ENCODE measurements at places on chromosomes 1 and 21. TPM values are rescaled to one million over a fixed set of nuclear protein-coding genes. Genes with fewer than 3 reads are reported as not detected.

The TYW3 gene
- total RNA-seq, result 21.1 TPM

The ASAP3 gene
- total RNA-seq, result 93.9 TPM

The LAMC2 gene
- 0.91 TPM for total RNA-seq

The PGLYRP4 gene
- total RNA-seq, result not detected

The SMPDL3B gene
- total RNA-seq, result not detected

The TMPRSS2 gene
- total RNA-seq, result not detected

The KRTAP19-1 gene
- total RNA-seq, result not detected

The NEGR1 gene
- 50.3 TPM for total RNA-seq

GRCh38 chr1:240474133-240474614 is 137.8 kb downstream of the GREM2 start:
- DNase-seq, result no peak

DNA sequence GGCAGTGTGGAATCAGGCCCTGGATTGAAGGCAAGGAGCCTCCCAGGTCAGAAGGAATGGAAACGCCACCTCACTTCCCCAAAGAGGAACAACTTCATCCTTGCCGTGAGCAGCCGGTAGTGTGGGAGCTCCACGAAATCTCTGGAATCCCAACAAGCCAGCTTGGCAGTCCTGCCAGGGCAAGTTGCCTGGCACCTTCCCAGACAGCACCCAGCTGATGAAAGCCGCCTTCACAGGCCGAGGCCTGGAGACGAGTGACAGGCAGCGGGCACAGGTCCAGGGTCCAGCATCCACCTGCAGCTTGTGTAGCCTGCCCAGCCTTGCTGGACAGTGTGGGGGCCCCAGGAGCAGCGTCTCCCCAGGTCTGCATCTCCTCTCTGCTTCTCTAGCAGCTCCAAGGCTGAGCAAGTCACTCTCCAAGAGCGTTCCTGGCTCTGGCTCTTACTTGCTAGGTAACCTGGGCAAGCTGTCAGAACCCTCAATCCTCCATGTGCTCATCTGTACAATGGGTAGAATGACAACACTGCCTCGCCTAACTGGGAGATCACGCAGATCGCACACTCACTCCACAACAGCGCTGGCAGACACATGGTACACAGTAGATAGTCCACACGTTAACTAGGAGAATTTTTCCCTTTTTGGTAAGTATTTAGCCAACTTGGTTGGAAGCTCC is 43.0 kb downstream of the ACOT7 start:
- peak; percentile 69 for DNase-seq

DNA sequence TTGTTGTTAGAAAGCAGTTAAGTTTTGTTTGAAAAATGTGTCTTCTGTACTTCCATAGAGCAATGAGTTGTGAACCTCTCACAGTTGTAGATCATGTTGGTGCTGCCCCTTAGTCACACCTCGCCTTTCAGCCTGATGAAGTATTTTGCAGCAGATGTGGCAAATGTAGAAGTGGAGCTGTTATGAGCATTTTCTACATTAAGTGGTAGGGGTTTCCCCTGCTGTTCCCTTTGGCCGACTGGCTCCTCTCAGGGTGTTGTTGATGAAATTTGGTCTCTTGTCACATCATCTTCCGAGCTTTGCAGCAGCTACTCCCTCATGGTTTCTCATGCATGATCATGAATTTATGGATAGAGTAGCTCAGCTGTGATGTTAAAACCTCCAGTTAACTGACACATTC is 33.6 kb upstream of the DENND1B start:
- DNase-seq, result no peak

GRCh38 chr1:66644331-66644730 is 107.9 kb upstream of the DYNLT5 start:
- no peak for DNase-seq

DNA sequence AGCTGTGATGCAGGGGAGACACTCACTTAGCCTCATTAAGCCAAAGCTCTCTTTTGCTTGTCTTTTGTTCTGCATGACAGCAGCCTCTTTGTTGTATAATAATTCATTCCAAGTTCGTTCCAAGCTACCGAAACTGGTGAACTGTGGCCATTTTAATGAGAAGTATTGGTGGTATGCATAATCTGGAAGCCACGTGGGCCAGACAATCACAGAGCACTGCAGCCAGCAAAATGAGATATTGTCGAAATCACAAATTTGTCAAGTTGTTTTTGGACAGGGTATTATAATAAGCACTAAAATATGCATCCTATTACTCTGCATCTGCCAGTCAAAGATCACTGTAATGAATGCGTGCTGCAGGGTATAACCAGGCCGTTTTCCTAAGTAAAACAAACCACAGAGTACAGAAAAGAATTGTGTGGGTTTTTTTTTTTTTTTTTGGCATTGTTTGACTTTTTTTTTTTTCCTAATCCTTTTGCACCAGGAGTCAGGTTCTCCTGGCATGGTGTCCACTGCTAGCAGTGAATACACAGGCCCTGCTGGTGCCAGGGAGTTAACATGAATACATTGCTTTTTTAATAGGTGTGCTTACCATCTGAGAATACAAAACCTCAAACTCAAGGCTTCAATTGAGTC is 423.9 kb downstream of the PTBP2 start:
- no peak for DNase-seq

GRCh38 chr1:9755441-9755995 is 68.2 kb downstream of the CLSTN1 start:
- DNase-seq, result no peak

DNA sequence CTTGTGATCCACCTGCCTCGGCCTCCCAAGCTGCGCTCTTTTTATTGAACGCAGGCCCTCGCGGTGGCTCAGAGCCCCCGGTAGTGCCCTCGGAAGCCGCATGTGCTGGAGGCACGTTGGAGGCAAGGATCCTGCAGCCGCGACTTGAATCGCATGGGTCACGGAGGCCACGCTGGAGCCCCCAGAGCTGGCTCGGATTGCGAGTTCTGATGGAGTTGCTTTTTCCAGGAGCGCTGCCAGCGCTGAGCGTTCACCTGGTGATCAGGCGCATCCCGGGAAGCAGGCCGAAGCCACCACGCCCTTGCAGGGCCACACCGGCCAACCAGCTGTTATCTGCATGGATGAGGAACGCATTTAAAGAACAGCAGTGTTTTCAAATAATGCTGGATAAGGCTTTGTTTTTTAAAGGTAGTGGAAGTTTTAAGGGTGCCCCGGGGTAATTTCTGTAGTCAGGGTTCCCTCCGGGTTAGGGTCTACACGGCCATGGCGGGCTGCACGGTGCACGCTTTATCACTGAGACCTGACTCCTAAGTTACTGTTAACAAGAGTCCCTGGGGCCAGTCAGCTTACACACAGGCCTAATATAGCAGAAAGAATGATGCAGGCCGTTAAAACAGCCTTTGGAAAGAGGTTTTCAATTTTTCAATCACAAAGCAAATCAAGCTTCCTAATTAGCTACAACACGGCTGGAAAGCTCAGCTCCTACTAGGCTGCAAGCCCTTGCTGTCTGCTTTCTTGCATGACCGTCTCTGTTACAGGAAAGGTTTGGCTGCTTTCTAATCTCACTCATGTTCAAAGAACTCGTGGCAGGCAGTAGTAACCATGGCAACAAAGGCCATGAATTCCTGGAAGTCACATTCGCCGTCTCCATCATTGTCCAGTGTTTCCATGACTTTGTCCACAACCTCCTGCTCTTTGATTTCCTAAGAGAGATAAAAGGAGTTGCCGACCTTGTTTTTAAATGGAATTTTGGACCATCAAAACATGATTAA is 6.0 kb downstream of the S100B start:
- DNase-seq, result peak; percentile 53

- no peak for DNase-seq
Measured at GRCh38 chr1:239817276-239817675, 274.4 kb upstream of the FMN2 start.

DNA sequence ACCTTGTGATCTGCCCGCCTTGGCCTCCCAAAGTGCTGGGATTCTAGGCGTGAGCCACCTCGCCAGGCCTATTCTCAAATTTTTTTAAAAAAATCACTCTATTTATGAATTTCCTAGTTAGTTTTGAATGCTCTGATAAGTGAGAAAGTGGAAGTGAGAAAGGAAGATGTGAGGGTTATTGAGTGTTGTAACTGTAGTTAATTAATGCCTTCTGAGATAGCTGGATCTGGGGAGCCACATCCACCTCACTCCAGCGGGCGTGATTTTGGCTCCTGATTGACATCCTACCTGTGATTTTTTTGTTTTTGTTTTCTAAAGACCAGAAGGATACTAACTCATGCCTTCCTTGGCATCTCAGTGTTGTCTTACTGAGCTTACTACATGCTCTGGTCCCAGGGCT is 65.6 kb downstream of the ST3GAL3 start:
- no peak for DNase-seq

GRCh38 chr1:198024782-198025181 is 107.6 kb downstream of the LHX9 start:
- DNase-seq, result no peak

DNA sequence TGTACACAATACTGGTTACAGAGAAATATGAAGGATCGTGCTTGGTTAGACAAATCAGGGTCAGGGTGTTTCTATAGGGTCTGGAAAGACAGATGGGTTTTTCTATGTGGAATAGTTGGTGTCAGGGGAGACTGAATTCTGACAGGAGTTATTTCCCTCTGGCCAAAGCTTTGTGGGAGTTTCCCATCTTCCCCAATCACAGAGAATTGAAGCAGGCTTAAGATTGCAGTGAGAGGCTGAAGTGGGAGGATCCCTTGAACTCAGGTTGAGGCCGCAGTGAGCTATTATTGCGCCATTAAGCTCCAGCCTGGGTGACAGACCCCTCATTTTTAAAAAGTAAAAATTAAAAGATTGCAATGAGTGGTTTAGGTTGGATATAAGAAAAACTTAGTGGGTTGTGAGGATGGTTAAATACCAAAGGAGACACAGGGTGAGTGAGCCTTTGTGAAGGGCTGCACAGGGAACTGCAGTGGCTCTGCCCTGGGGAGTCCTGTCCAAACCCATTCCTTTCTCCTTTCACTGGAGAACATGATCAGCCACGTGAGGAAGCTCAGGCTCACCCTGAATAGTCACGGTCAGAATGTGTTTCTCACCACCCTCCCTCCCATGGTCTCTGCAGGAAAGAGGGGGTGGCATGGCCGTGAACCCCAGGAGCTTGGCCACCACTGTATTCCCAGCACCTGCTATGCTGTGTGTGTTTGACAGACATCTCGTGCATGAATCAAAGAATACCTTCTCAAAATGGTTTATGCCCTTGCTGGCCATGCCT is 101.2 kb downstream of the INTS7 start:
- no peak for DNase-seq

DNA sequence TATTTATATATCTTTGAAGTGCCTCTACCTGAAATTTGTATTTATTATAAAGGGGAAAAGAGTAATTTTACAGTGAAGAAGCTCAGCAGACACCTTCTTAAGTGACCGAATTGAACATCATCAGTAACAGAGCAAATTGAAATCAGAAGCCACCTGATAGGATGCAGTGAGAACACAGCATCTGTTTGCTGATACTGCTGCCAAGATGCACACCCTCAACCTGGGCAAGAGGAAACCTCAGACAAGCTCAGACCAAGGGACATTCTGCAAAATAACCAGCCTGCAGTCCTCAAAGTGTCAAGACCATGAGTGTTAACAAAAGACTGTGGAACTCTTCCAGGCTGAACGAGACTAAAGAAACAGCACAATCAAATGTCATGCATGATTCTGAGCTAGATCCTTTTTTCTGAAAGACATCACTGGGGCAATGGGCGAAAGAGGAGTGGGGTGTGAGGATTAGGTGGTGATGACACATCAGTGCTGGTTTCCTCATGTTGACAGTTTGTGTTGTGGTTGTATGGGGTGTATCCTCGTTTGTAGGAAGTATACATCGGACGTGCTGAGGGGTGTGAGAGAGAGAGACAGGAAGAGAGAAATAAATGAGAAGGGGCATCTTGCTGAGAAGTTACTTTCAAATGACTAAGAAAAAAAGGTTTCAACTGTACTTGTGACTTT is 103.7 kb downstream of the ABCA4 start:
- DNase-seq, result no peak

DNA sequence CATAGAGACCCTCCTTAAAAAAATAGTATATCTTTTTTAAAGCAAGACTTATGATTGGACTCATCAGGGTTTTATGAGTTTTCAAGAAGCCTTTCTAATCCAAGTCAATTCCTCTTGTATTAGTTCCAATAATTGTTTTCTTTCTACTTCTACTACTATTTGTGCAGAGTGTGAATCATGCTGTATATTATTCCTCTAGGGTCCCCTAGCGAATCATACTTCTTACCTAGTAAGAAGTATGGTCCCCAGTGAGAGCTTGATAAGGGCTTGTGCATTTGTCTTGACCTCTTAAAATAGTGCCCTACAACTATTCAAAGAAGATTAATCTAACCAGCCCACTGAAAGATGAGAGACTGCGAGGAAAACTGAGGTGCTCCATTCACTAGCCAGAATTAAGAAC is 715.7 kb upstream of the ZP4 start:
- no peak for DNase-seq

DNA sequence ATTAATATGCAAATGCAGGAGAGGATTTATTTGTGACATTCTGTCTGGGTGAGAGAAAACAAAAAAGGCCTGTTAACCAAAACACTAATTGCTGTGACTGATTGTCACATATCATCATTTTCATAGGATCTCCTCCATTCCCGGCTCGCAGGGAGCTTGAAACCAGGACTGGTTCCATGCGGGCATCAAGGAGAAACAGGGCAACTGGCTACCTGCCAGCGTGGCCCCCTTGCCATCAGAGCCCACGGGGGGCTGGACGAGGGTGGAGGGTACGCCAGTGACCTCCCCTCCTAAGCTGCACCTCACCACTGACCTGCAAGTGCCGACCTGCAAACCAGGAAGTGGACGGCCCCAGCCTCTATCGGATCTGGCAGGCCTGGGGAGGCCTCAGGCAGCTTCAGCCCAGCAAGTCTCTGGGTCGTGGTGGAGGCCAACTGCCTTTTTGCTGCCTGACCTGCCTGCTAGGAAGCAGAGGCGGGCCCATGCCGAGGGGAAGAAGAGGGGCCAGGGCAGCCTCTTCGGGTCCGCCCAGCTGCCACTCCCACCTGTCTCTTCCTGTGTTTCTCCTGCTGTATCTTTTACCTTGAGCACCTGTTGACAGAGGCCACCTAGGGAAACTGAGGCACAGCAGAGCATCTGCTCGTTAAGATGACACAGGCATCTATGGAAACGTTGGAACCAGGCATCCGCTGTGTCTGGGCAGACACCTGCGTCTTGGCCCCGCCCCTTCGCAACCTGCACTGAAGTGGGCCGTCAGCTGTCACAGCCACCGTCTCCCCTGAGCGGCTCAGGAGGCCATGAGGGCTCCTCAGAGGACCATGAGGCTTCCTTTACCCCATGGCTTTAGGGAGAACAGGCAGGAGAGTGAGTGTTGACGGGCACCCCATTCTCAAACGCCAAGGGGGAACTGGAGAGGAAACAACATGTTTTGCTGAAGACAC is 74.8 kb downstream of the CASZ1 start:
- DNase-seq, result no peak

DNA sequence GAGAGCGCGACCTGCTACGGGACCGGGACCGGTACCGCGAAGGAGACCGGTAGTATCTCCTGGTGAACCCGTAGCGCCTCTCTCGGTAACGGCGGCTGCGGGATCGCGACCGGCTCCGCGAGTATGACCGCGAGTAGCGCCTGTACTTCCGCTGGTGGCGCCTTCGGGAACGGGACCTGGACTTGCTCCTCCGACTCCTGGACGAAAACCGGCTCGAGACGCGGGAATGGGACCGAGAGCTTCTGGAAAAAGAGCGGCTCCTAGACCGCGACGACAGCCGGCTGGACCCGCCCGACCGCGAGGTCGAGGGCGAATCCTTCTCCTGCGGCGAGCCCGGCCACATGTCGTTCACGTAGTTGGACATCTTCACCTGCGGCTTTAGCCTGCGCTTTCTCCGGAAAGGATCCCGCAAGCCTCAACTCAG is 642 bp downstream of the RSRP1 start:
- DNase-seq, result peak; percentile 64

All from aorta (tissue), 5 donors.